ENCODE measurements at places on chromosomes 12 and 14. TPM values are rescaled to one million over a fixed set of nuclear protein-coding genes. Genes with fewer than 3 reads are reported as not detected.

Gene SLC8A3
- not detected for total RNA-seq

Gene APOF
- total RNA-seq: not detected

Gene C12orf50
- total RNA-seq: not detected

Gene MUCL1
- total RNA-seq: not detected

Gene SERPINA9
- not detected for total RNA-seq

DNA sequence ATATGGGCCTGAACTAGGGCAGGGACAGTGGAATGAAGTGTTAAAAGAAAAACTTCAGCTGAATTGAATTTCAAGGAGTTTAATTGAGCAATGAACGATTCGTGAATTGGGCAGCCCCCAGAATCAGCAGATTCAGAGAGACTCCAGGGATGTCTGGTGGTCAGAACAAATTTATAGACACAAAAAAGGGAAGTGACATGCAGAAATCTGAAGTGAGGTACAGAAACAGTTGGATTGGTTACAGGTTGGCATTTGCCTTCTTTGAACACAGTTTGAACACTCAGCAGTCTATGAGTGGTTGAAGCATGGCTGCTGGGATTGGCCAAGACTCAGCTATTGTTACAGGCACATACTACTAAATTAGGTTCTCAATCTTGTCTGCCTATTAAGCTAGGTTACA, 9.7 kb upstream of the TBPL2 start:
- no peak for DNase-seq

DNA sequence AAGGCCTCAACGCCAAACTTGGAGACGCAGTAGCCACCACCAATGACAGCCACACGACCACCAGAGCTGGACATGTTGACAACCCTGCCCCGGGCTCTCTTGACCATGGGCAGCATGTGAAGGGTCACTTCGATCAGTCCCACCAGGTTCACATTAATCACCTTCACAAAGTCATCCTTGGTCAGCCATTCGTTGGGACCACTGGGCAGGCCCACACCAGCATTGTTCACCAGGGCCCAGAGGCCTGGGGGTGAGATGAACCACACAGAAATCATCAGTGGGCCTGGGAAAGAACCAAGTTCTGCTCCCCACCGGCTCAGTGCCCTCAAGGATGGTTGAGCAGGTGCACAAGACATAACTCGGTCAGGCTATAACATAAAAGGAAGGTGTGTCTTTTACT, 4.0 kb downstream of the SDR9C7 start:
- no peak for DNase-seq

- DNase-seq: no peak
These were observed 51.2 kb downstream of the FIGNL2 start for GRCh38 chr12:51797301-51797700.

- no peak for DNase-seq
These were observed 26.7 kb downstream of the C14orf132 start for GRCh38 chr14:96065661-96066459.

DNA sequence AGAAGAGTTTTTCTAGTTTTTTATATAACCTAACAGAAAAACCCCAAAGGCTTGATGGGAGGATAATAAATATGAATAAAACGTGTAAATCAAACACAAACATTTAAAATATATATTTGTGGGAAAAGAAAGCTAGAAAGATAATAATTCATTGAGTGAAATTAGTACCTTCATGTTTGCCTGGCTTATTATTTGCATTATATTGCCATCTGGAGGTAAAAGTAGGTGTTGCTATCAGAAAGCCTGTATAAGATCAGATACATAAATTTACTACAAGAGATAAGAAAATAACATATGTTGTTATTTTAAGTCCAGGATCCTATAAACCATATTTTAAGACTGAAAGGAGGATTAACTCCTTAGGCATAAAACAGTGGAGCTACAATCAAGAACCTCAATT, 77.7 kb downstream of the NTS start:
- DNase-seq: no peak

DNA sequence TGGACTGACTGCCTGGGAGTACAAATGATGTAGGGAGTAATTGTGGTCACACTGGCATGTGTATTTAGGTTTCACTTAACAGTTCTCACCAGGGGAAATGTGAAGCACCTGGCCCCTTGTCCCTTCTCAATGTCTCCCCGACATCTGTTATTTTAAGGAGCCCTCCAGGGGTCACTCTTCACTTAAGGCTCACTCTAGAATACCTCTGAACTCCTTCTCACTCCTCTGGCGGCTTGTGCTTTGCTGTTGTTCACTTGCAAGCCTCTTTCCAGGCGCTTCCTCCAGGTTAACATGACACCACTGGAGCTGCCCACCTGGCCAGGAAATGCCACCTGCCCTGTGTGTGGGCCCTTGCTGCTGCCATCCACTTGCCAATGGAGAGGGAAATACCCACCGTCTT, 56.5 kb upstream of the GZMB start:
- DNase-seq: no peak

GRCh38 chr14:75752907-75753594, 92.0 kb downstream of the TTLL5 start:
- DNase-seq: no peak

DNA sequence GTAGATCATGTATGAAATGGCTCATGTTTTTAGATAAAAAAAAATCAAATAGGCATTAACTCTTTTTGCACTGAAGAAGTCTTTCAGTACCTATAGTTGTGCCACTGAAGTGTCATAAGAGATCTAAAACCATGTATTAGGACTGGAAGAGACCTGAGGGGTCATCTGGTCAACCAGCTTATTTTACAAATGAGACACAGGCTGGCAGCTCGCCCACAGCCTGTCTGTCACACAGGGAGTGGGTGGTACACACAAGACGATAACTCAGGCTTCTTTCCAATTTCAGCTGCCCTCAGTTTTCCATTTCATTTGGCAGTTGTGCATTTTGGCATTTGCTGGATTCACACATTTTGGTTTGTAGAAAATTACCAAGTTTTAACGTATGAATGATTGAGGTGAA, 34.7 kb downstream of the C12orf75 start:
- no peak for DNase-seq

DNA sequence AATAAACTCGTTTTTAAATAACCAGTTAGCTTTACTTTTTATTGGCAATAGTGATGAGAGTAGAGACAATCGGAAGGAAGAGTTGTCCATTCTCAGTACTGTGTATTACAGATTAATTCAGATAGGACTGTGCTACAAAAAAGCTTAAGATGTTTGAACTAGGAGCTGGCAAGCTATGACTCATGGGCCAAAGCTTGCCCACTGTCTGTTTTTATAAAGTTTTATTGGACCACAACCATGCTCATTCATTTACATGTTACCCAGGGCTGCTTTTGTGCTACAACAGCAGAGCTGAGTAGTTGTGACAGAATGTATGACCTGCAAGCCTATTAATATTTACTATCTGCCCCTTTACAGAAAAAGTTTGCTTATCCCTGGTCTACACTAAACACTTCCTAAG, 19.4 kb downstream of the GNS start:
- DNase-seq: no peak
